IPS-NIHi11 (cell line): ENCODE measurements at places on chromosomes 11 and 22.

GRCh38 chr22:22746963-22747933 is 102.8 kb downstream of the GGTLC2 start:
- no peak for DNase-seq

DNA sequence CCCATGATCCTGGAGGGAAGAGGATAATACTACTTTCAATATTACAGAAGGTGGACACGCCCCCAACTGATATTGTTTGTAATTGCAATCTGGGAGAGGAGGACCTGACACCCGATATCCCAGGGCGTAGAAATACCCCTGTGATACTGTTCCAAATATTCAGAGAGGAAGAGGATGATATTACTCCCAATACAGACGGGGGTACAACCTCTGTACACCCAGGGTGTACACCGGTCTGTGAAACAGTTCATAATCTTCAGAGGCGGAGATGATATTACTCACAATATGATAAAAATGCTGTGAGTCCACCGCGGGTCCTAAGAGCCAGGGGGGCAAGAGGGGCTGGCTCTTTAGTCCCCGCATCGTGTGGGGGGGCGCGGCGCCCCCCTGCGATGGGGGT is 57.2 kb upstream of the ALDH3B2 start:
- no peak for DNase-seq

- peak; percentile 42 for DNase-seq
Observed at GRCh38 chr11:7448201-7448600, 37.1 kb upstream of the OLFML1 start.

GRCh38 chr22:19356708-19357269 is 65.3 kb upstream of the CLTCL1 start:
- DNase-seq: no peak

DNA sequence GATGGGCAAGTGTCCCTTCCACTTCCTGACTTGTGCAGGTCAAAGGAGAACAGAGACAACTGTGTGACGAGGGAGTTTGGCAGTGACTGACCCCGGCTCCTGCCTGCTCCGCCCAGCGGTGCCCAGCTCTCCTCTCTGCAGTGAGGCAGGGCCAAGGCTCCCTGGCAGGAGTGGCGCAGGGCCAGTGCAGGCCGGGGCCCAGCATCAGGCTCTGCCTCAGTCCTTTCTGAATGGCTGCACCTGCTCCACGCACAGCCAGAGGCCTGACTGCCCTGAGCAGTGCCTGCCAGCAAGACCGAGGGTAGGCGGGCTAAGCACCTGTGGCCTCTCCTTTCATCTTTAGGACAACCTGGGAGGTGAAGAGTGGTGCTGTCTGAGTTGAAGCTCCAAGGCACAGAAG is 54.2 kb downstream of the WT1 start:
- DNase-seq: no peak

DNA sequence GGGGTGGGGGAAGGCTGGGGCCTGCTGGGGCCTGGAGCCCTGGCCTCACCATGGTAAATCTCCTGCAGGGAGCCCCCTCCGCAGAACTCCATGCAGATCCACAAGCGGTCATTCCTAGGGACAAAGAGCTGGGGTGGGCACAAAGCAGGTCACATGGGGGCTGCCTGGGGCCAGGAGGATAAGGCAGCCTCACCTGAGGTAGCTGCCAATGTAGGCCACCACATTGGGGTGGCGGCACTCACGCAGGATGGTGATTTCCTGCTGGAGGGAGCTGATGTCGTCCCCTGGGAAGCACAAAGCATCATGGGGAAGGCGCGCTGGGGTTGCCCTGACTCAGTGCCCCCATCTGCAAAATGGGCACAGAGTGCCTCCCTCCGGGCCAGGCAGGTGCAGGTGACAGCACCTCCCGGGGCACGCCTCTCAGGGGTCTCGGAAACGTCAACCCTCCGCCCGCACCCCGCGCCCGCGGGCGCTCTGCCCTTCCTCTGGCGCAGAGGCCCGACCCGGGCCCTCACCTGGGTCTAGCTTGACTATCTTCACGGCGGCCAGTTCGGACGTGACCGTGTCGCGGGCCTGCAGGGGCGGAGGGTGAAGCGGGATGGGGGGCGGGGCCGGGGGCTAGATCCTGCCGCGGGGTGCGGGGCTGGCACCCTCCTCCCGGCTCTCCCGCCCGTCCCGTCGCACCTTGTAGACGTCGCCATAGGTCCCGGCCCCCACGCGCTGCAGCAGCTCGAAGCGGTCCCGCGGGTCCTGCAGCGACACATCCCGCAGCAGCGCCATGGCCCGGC is 450 bp downstream of the MAP4K2 start:
- DNase-seq: no peak
